ENCODE measurements at places on chromosomes 4 and X. TPM values are rescaled to one million over a fixed set of nuclear protein-coding genes. Genes with fewer than 3 reads are reported as not detected.

- DNase-seq = no peak
Observed at GRCh38 chr4:121863799-121864198, 6.5 kb downstream of the BBS7 start.

DNA sequence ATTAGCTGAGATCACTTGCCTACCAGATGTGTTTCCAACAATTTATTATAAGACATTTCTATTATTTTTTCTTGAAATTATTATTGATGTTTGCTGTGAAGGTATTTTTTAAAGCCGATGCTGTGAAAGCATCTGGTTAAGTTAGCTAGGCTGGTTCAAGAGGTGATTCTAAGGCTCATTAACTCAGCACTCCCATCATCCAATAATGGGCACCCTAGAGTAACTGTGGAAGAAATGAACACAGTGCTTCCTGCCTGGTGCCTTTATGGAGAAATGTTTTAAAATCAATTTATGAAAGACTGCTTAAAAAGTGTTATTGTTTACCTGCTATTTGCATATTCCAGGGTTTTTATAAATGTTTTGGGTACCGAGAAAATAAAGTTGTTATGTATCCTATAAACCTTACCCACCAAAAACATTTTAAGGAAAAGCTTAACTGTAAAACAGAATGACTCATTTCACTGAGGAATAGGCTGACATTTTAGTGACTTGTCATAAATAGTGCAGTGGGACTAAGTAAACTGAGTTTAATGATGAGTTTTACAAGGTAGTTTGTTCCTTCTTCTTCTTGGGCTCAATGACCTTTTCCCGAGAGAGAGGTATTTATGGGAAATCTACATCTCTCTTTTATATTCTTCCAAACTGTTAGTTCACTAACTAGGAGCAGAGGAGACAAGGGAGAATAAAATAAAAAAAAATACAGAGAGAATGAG, 310.0 kb upstream of the AADAT start:
- no peak for DNase-seq

DNA sequence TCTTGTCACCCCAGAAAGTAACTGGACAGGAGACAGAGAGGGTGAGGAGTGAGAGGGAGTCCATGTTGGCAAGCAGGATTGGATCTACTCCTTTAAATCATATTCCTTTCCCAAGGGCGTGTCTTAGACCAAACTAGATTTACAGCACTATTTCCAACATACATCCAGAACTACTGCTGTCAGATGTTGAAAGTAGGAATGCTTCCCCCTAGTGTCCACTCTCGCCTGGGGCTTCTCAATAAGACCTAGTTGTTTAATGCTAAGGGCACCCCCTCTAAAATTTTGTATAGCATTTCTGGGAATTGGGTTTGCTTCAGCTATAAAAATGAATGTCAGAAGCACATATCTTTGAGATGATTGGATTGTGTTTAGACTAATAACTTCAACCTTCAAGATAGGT, 13.3 kb downstream of the OFD1 start:
- no peak for DNase-seq

GRCh38 chr4:25190407-25190806, 30.2 kb upstream of the SEPSECS start:
- DNase-seq = no peak

- no peak for DNase-seq
Observed at GRCh38 chr4:160386846-160387245, 1284.0 kb downstream of the RAPGEF2 start.

- DNase-seq = no peak
Observed at GRCh38 chr4:139596034-139596683, 40.1 kb upstream of the SETD7 start.

DNA sequence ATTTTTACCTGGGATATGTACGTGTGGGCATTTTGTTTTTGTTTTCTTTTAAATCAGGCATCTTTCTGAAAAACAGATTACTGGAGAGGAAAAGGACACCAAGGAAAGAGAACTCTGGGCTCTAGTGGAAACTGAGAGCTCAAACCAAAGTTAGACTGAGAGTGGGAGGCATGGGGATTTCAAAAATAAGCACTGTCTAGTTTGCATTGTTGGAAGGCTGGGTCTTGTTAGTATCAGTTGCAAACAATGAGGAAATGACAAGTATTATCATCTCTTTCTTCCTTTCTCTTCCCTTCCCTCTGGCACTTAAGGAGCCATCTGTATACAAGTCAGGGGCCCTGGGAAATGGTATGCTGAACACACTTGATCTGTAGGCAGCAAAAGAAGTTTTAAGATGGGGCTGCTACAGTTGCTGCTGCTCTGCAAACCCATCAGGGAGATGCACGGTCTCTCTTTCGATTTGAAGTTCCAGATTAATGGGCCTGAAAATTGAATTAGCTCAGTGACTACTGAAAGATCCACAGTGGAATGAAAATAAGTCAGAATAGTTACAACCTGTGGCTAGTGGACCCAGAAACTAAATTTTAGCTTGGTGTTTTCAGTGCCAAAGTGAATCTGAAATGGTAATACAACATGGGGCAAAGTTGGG, 48.0 kb upstream of the GRXCR1 start:
- no peak for DNase-seq

GRCh38 chr4:164931551-164932324, 45.7 kb downstream of the TRIM61 start:
- DNase-seq = no peak

DNA sequence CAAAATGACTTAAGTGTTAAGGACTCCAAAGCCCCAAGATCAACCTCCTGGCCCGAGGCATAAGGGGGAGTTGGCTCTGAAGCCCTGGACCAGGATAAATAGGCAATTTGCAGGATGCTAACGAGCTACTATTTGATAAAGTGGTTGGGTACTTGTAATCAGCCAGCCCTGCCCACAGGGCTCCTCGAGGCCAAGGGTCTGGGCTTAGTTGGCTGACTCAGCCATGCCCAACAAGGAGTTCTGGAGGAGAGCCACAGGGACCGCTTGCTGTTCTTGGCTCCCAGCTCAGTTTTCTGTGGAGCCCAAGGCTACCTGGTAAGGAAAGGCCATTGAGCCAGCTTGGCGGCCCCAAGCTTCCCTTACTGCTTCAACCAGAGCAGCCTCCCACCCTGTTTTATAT, 7.8 kb downstream of the HMGB3 start:
- DNase-seq = no peak

Gene ZNF157
- 1.2 TPM for total RNA-seq

Gene PRAF2
- 10.1 TPM for total RNA-seq

Gene BMP3
- total RNA-seq = not detected

Measured in activated naive CD8-positive, alpha-beta T cell treated with anti-CD3 and anti-CD28 coated beads for 36 hours (primary cell).